ENCODE measurements at places on chromosomes 5 and 9.

GRCh38 chr9:98256756-98257155 is 1.3 kb upstream of the TBC1D2 start:
- no peak for DNase-seq

DNA sequence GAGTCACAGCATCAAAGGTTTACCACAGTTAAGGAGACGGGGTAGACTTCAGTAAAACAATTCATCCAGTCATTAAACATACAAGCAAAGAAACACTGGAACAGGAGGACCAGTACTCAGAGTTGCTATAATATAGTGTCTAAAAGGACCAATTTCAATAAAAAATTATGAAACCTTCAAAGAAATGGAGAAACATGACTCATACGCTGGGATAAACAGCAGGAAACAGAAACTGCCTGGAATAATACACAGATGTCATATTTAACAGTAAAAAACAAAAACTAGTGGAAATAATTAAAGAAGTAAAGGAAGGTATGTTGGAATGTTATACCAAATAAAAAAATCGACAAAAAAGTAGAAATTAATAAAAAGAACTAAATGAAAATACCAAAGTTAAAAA is 1075.9 kb downstream of the NR2F1-AS1 start:
- peak; percentile 2 for DNase-seq

DNA sequence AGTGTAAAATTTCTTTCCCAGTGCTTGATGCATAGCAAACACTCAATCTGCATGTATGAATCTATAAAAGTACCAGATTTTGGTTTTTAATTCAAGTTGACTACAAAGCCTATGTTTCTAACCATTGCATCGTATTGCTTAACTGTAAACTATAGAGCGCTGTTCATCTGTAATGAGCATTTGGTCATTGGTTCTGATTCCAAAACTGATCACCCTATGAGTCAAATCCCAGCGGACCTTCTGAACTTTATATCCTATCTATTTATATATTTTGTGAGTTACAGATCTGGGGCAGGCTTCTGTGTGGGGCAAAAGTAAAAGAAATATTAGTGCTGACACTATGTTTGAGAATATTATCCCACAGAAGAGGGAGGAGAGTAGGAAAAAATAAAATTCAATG is 305.7 kb upstream of the TNC start:
- no peak for DNase-seq

DNA sequence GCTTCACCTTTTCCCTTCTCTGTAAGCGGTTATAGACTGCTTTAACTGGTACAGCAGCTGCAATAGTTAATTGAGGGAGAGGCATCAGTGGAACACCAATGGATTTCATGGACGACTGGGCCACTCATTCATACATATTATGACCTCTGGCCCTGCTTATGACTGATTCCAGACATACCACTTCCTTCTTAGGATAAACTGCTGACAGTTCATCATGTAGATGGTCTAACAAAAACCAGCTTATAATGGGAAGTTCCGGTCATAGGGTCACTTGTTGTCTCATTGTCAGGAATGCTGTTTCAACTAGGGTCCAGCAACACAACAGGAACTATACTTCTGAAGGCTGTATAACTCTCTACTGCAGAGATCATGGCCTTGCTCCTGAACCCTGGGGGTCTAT is 265.2 kb upstream of the RASA1 start:
- no peak for DNase-seq

GRCh38 chr5:52150501-52150900 is 637.2 kb upstream of the ITGA1 start:
- no peak for DNase-seq

DNA sequence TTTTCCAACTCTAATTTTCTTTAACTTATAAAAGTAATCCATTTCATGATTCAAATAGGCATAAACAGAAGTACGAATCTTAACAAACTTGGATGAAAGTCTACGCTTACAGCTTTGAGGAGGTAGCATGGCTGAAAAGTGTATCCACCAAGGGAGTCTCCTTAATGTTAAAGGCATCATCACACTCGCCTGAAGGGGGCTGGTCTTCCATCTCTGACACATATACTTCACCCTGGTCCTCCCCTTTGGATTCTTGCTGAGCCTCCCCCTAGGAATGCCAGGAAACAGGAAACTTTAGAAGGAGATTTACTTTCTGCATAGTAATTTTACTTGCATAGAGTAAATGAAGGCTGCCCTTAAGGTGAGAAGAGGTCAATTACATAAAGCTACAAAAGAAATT is 10.3 kb upstream of the NME5 start:
- DNase-seq, result peak; percentile 25

DNA sequence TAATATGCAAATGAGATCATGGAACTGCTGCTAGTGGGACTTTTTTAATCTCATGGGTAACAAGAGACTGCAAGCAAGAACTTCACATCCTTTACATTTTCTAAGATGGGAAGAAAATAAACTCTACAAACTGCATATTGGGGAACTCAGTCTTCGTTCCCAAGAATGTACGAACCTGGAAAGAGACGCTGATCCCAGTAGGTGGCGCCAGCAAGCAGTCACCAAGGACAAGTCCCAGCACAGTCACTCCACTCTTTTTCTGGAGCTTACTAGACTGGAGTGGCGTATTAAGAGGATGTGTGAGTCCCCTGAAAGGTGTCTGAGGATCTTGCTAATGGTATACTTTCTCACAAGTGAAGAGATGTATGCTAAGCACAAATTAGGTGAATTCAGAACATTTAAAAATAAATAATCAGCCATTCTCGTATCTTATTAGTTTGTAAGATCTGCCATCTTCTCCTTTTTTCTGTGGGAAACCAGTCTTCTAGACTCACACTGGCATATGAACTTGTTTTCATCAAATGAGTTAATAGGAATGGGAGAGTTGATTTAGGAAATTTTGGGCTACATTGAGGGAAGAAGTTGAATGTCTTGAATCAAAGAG is 16.0 kb upstream of the PUM3 start:
- peak; percentile 76 for DNase-seq

GRCh38 chr5:60223342-60223741 is 329.8 kb upstream of the PDE4D start:
- DNase-seq, result peak; percentile 79

GRCh38 chr9:137444106-137444790 is 3.1 kb upstream of the ENTPD8 start:
- DNase-seq, result no peak

- peak; percentile 62 for DNase-seq
Measured at GRCh38 chr5:109410389-109411148, 795 bp upstream of the PJA2 start.

- no peak for DNase-seq
Measured at GRCh38 chr5:126852091-126852571, 75.2 kb downstream of the LMNB1 start.

DNA sequence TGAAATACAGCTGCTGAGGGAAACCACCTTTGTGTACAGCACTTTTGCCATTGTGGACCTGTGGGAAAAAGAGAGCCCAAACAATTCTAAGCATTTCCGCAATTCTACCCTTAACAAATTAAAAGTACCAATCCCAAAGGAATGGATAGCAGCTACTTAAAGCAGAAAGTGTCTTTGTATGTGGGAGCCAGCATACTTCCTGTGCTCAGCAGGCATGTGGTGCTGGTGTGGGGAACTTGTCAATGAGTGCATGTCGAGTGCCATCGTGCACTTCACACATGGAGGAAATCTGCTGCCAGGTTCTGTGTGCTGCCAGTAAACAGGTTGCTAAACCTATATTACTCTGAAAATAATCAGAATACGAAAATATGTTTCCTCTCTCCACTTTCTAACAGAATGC is 399.0 kb downstream of the LRRC70 start:
- no peak for DNase-seq

GRCh38 chr9:84738353-84738752 is 68.8 kb downstream of the NTRK2 start:
- no peak for DNase-seq

DNA sequence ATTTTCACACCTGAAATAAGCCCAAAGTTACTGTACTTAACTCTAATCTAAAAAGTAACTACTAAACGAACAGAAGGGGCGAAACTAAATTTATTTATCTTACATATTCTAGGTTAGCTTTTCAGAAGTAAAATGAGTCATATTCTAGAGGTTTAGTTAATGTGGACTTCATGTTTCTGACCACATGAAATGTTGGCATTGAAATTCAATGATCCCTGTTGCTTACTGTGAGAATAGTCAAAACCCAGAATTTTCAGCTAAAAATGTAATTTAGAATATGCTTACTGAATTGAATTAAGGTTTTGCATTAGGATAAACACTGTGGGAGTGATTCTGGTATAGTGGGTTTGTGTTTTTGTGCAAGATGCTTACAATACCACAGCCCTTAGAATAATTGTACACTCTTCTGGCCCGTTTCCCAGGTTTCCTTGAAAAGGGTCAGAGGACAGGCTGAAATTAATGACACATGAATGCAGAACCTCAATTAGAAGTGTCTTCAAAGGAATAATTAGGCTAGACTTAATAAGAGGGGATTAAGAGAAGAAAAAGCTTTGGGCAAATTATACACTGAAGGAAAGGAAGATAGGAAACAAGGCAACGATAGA is 1.4 kb upstream of the SNX18 start:
- no peak for DNase-seq

DNA sequence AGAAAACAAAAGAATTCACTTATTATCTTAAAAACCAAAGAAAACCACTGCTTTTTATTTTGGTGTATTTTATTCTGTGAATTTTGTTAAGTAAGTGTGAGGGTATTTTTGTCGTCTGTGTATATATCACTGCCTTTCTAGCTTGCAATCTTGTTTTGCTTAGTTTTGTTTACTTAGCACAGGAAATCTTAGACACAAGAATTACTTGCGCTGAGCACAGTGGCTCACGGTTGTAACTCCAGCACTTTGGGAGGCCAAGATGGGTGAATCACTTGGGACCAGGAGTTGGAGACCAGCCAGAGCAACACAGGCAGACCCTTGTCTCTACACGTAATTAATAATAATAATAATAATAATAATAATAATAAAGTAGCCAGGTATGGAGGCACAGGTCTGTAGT is 230.3 kb downstream of the PAPPA start:
- peak; percentile 40 for DNase-seq

DNA sequence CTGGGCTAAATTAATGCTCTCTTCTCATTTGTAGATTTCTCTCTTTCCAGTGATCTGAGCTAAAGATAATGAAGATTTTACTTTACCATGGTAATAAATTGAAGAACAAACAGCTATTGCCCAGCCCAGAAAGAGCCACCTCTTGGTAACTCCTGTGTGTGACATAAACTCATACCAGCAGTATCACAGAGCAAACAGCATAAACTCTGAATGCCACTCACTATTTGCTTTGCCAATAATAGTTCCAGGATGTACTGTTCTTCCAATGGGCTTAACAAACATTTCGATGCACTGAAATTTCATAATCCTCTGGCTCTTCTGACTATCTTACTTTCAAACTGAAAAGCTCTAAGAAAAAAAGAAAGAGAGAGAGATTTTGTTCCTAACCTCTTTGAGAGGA is 69.8 kb upstream of the RASEF start:
- DNase-seq, result peak; percentile 6

GRCh38 chr9:89498852-89499480 is 1.1 kb upstream of the SEMA4D start:
- no peak for DNase-seq

DNA sequence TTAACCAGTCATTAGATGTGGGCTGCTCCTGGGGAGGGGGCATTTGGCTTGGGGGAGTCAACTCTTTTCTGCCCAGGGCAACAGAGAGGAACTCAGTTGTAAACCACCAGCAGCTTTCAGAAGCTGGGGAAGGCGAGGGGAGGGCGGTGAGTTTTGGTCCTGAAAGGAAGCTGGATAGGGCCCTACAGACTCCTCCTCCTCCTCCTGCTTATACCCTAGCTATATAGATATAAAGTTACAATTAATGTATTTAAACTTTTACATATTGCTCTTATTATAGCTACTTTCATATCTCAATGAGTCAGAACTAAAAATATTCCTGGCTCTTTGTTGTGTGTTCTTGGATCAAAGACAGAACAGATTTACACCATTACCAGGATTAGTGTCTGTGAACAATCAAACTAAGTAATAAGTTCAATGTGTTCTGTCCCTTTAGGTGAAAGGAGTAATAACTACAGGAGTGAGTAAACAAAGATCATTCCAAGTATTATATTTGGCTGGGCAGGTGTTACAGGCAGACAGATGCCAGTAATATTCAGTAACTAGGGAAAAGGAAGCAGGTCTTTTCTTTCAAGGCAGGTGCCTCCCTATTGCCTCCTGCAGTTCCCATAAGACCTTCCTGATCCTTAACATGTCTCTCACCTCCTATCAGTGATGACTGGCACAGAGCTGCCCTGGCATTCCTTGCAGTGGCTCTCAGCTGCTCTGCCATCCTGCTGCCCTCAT is 20.5 kb upstream of the VPS13A start:
- peak; percentile 13 for DNase-seq

DNA sequence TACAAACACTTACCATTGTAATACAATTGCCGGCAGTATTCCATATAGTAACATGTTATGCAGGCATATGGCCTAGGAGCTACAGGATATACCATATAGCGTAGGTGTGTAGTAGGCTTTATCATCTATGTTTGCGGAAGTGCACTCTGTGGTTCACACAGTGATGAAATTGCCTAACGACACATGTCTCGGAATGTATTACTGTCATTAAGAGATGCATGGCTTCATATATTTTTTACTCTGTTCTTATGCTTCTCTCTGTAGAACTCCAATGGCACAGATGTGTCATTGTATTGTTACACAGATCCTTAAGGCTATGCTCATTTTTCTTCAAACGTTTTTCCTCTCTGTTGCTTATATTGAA is 19.2 kb upstream of the ANKRD18A start:
- no peak for DNase-seq

DNA sequence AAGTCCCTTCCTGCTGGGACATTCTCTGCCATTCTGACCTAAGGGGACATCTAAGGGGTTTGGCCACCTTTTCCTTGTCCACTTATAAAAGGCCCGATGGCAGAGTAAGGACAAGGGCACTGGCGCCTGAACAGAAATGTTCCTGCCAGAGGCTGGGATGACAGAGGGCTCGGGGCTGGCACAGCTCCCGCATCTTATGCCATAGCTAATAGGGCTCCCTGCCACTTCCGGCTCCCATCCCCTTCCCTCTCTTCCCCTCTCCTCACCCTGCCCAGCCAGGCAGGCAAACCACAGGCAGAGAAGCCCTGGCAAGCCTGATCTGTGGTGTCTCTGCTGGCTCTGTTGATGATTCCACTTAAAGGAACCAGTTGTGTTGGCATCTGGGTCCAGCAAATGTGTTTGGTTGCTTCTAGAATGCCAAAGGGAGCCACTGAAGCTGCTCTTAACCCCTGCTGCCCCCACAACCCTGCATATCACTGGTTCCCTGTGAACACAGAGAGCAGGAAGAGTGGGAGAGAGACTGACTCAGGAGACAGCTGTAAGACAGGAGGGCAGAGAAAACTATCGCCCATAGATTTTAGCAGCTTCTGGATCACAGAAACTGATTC is 18.4 kb upstream of the ADRA1B start:
- DNase-seq, result peak; percentile 24

GRCh38 chr9:129875181-129875611 is 39.9 kb downstream of the USP20 start:
- no peak for DNase-seq

Measured in epithelial cell of esophagus (primary cell).